Tibial artery (tissue), 4 donors: ENCODE measurements at places on chromosomes 1 and 21.

DNA sequence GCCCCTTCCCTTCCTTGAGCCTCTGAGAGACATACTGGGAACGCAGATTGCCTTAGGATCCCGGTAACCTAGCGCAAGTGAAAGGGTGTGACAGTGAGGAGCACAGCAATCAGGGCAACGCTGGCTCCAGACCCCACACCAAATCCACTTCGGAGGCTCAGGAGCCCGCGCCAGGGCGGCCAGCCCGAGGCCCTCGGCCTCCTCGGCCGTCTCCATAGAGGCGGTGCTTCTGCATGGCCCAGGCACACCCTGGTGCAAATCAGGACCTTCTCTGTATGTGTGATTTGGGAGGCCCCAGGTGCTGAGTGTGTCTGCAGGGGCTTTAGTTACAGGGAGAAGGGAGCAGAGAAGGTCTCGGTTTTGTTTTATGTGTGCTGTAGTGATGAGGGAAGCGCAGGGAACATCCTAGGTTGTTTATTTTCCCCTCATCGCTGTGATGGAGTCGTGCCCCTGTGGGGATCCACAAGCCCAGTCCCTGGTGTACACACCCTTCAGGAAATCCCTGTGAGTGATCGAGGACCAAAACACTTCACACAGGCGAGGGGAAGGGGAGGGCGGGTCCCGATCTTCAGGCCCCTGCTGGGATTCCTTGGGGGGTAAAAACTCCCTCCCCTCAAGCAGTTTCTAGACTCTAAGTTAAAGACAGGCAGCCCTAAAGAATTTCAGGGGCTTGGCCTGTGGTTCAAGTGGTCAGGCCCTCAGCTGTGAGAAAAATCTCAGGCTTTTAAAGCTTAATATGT, 9.4 kb downstream of the KIAA1614 start:
- DNase-seq, result no peak

GRCh38 chr21:26973226-26973625, 6.3 kb upstream of the ADAMTS5 start:
- no peak for DNase-seq

- no peak for DNase-seq
These were observed 490.4 kb downstream of the PTPRC start for GRCh38 chr1:199129247-199129646.

GRCh38 chr1:242081446-242081845, 82.5 kb upstream of the MAP1LC3C start:
- DNase-seq, result no peak

DNA sequence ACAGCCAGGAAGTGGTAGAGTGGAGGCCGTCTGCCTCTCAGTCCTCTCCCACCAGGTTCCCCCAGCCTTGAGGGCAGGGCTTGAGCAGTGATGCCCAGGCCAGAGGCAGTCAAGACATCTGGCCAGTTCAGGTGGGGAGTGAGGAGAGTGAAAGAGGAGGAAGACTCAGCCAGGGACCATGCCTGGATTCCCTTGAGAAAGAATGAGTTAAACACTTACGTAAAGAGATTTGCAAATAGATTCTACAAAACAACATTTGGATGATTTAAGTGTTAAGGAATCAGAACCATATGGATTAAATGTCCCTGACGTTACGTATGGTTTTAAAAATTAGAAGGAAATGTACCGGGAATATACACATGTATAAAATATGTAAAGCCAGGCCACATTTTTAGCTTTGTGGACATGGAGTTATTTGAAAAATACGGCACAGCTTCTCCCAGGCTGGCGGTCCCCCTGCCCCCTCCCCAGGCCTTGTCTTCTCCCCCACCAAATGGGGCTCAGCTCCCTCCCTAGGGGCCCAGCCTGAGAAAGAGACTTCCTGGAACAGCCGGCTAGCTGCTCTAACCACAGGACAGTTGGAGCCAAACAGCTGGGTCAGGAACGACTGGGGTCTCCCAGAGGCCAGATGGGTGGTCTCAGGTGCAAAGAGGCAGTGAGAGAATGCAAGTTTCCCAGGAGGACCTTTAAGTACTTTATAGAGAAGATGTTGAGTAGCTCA, 188.3 kb upstream of the EDN2 start:
- no peak for DNase-seq

DNA sequence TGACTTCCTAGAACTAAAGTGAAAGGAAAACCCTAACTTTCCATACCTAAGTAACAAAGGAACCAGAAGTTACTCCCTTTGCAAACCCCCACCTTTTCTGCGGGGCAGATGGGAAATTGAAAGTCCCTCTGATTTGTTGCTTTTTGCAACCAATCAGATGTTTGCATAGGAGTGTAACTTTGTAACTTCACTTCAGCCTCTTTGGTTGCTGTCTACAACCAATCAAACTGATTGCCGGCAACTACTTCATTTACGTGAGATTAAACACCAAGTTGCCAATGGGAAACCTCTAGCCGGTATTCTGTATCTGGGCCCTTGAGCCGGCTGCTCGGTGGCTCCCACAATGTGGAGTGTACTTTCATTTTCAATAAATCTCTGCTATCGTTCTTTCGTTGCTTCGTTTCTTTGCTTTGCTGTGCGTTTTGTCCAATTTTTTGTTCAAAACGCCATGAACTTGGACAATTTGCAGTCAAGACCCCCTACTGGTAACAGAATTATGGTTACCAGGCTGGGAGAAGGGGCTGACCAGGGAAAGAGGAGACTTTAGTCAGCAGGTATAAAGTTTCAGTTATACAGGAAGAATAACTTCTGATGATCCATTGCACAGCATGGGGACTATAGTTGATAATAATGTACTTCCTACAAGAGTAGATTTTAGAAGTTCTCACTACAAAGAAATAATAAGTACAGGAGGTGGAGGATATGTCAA, 69.2 kb upstream of the RGS2 start:
- DNase-seq, result no peak

- no peak for DNase-seq
These were observed 14.1 kb downstream of the CAPN8 start for GRCh38 chr1:223651291-223651991.

GRCh38 chr1:100883963-100884362, 10.7 kb downstream of the EXTL2 start:
- DNase-seq, result no peak

DNA sequence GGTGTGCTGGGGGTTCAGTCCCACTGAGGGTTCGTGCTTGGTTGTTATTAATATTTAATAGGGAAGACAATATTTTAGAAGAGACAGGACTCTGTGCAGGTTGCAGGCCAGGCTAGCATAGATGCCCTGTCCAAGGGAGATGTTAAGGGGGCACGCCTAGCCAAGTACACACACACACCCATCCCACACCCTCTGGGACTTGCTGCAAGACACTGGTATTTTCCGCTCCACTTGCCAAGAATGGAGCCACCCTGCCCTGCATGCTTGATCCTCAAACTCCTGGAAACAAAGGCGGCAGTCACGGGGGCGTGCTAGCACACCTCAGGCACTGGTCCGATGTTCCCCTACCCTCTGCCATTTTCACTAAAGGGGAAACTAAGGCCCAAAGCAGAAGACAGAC, 99.1 kb downstream of the MRPL37 start:
- DNase-seq, result no peak

GRCh38 chr1:202858789-202859414, 30.0 kb downstream of the RABIF start:
- DNase-seq, result peak; percentile 38

GRCh38 chr1:220045356-220046051, 801 bp downstream of the EPRS1 start:
- DNase-seq, result no peak

GRCh38 chr1:97212671-97213070, 491.1 kb downstream of the PTBP2 start:
- DNase-seq, result no peak

DNA sequence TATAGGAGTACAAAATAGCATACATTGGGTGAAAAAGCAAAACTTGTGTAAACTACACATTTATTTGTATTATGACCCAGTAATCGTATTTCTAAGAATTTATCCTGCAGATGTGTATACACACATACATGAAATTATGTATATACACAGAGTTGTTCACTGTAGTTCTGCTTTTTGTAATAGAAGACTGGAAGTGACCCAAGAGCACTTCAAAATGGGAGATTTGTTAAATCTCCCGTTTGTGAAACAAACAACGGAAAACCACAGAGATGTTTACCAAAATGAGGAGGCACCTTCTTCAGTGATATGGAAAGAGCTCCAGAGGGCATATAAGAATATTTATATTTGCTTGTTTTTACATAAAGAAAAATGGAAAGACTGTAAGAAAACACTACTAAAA, 18.0 kb upstream of the MNDA start:
- no peak for DNase-seq

DNA sequence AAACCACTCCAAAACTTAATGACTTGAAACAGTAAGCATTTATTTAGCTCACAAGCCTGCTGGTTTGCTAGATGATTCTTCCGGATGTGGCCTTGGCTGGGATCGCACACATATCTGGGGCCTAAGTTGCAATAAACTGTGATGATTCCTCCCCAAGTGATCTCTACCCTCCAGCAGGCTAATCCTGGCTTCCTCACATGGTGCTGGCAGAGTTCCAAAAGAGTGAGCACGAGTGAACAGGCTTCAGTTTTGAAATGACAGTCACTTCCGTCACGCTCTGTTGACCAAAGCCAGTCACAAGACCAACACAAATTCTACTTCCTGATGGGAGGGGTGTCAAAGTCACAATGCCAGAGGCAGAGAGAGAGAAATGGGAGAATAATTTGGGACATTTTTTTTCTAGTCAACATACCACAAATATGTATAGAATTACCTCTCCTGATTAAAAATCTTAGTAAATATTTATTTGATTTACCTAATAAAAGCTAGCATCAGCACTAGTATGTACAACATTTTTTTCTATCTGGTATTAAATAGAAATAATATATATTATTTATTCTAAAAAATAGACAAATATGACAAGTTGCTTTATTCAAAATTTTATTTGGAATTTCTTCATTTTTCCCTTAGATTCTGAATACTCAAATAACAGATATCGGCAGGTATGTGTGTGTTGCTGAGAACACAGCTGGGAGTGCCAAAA, 292.7 kb downstream of the TPR start:
- peak; percentile 86 for DNase-seq

DNA sequence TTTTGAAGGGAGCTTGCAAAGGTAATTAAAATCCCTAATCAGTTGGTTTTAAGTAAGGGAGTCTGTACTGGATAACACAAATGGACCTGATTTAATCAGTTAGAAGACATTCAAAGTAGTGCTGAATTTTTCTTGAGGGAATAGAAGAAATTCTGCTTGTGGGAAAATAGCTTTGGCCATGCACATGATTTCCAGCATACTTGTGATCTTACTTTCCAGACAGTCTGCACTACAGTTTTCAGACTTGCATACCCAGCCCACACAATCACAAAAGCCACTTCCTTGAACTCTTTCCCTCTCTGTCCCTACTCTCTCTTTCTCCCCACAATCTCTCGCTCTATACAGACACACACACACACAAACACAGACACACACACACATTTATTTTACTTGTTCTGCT, 852.1 kb downstream of the PLA2G4A start:
- no peak for DNase-seq

GRCh38 chr1:181251001-181251712, 162.7 kb downstream of the IER5 start:
- no peak for DNase-seq

- DNase-seq, result peak; percentile 58
These were observed 160.9 kb upstream of the UBE2U start for GRCh38 chr1:64042331-64043100.

DNA sequence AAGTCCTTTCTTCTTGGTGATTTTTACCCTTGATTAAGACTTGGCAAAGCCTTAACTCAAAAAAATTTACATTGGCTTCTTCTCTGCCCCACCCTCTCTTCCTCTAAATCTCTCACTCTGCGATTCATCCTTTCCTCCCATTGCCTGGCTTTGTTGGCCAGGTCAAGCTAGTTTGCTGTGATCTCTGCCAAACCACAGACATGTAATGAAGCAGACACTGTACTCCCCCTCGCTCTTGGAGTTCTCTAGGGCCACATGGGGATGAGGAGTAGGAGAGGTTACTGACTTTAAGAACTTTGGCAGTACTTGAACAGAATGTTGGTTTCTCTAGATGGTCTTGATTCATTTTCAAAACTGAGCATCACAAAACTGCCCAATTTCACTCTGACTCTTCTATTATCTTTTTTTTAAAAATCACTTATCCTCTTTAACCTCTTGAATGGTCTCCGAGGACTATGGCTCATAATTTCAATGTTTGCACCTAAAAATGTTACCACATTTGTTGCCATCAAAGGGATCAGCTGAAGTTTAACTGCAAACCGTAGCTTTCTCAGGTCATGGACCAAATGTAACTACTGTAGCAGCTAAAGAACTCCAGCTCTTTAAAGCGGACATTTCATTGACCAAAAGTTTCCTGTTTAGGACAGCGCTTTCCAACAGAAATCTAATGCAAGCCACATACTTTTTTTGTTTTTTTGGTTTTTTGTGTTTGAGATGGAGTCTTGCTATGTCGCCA, 62.7 kb upstream of the IPO9 start:
- no peak for DNase-seq

DNA sequence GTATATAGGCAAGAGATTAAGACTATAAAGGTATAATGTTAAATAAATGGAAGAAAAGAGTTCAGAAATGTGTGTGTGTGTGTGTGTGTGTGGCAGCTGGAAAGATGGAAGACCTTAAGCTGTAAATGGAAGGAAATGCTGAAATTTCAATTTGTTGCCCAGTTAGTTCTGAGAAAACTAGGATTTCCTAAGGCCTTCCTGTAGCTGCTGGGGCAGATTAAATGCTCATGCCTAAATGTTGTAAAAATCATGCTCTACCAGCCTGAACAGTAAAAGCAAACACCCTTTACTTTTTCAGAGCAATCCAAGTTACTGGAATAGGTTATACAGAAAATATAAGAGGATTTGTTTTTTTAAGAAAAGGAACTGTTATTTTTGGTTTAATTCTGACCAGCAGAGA, 8.3 kb downstream of the ADCY10 start:
- DNase-seq, result no peak

- no peak for DNase-seq
These were observed 32.2 kb upstream of the KHDRBS1 start for GRCh38 chr1:31981456-31981839.

- DNase-seq, result no peak
These were observed 2.6 kb downstream of the PRELP start for GRCh38 chr1:203478231-203478630.

- no peak for DNase-seq
These were observed 11.0 kb upstream of the CTRC start for GRCh38 chr1:15427280-15427666.
